ENCODE measurements at places on chromosomes 11 and 22. TPM values are rescaled to one million over a fixed set of nuclear protein-coding genes. Genes with fewer than 3 reads are reported as not detected.

The OOSP1 gene
- not detected for total RNA-seq

The MMP11 gene
- total RNA-seq, result 23.5 TPM

GRCh38 chr11:44083906-44084305 is 11.6 kb upstream of the EXT2 start:
- DNase-seq, result no peak

DNA sequence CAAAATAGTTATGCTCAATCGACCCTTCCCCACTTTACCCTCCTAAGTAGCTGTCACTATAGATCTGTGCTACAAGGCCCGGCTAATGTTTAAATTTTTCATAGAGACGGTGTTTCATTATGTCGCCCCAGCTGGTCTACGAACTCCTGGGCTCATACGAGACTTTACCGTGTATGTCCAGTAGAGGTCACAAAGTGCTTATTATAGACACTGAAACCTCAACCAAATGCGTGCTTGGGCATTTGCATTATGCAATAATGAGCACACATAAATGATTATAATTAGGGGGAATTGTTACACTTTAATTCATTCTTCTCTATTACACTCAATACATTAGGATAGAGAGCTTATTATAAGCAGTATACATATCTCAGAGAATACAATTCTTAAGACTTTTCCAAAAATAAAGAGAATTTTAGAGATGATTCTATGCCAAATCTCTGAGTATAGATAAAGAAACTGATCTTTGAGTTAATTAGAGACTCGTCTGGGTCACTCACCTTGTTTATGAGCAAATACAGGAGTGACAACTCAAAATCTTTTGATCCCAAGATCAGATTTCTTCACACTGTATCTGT is 12.5 kb upstream of the MRPL16 start:
- peak; percentile 75 for DNase-seq

DNA sequence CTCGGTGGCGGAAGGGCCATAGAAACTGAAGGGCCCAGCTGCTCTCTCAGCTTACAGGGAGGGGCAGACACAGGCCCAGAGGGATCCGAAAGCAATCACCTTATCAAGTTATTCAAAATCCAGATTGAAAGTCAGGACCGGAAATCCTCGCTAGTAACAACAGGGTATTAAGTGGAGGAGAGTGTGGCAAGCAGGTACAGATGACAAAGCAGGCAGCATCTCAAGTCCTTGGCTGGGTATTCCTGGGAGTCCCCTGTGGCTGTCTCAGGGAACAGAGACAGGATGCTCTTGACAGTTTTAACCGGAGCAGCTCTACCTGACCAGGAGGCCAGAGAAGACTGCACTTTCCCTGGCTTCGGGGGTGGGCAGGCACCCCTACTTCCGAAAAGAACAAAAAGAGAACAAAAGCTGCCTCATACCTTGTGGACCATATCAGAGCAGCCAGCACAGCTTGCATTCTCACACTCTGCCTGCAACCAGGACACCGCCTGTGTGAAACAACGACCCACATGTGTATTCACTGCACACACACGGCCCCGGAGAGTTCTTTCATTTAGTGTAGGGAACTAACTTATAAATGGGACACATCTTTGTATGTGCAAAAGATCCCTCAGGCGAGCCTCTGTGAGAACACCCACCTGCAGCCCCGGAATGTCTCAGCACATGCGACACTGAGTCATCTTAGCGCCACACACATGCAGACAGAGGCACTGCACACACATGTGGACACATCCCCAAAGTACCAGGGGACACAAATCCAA is 78.3 kb downstream of the MICAL3 start:
- peak; percentile 59 for DNase-seq

All from osteoblast (primary cell).